ENCODE measurements at places on chromosomes 5 and 9. TPM values are rescaled to one million over a fixed set of nuclear protein-coding genes. Genes with fewer than 3 reads are reported as not detected.

GRCh38 chr9:85042981-85043647 lies 373.6 kb downstream of the NTRK2 start:
- no peak for DNase-seq

GRCh38 chr9:95363051-95363841 lies 45.7 kb upstream of the FANCC start:
- no peak for DNase-seq

GRCh38 chr9:121300283-121301119 lies 32.5 kb downstream of the GSN start:
- no peak for DNase-seq

GRCh38 chr9:13967011-13967410 lies 346.9 kb downstream of the NFIB start:
- no peak for DNase-seq

GRCh38 chr9:7844242-7844641 lies 44.7 kb upstream of the DMAC1 start:
- peak; percentile 6 for DNase-seq

- DNase-seq, result no peak
These were observed 70.3 kb upstream of the ASTN2 start for GRCh38 chr9:117485176-117485575.

DNA sequence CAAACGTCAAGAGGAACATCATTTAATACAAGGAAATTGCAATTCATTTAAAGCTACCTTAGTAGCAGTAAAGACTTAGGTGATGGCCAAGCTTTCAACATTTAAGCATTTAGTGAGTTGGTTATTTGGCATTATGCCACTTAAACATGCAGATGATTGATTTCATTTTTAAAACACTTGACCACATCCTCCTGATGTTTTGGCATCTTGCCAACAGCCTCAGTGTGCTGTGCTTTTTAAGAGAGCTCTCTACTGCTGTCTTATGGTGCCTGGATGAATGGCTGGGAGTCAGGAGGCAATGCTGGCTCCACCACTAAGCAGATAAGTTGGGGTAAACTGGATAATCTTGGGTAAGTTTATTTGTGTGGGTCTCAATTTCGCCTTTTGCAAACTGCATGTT lies 364.5 kb downstream of the MAN2A1 start:
- peak; percentile 9 for DNase-seq

DNA sequence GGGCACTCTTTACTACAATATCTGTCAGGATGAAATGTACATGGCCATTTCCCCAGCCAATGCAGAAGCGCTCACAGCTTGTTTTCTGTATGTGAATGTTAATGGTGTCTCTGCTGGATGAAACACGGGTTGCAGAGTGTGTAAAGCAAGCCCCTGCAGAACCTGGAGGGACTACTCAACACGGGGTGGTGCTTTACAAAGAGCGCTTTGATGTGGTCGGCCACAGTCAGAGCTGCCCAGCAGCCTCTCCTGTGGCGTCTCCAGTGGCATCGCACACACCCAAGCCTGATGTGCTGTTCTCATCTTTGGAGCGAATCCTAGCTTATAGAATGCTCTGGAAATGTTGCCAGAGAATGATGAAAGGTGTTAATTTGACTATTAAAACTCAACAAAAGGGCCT lies 162.7 kb upstream of the NFIL3 start:
- no peak for DNase-seq

DNA sequence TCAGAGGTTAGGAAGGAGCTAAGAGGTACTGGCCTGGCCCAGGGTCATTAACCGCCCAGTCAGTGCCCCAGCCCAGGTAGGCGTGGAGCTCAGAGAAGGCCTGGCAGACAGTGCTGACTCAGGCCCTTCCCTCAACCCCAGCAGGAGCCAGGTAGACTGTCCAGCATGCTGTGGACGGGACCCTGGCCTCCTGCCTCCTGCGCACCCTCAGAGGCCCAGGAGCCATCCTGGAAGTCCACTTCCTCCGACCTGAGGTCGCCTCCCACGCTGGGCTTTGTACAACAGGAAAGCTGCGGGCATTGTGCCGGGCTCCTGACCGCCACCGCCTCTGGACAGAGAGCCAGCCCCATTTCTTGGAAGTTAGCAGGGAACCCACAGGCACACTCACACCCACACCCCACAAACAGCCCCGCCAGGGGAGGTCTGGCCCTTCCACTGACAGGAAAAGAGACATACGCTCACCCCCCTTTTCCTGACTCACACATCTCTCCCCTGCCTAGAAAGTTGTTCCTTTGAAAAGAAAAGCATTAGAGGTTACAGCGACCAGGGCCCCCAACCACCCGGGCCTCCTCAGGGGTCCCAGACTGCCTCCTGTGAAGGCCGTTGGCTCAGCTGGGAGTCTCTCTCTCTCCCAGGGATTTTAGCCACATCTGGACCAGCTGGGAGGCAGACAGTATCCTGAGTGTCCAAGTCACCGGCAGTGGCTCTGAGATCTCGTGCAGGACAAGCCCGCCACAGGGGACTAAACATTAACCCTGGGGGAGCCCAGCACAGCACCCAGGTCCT lies 7.7 kb downstream of the RALGDS start:
- DNase-seq, result peak; percentile 41

DNA sequence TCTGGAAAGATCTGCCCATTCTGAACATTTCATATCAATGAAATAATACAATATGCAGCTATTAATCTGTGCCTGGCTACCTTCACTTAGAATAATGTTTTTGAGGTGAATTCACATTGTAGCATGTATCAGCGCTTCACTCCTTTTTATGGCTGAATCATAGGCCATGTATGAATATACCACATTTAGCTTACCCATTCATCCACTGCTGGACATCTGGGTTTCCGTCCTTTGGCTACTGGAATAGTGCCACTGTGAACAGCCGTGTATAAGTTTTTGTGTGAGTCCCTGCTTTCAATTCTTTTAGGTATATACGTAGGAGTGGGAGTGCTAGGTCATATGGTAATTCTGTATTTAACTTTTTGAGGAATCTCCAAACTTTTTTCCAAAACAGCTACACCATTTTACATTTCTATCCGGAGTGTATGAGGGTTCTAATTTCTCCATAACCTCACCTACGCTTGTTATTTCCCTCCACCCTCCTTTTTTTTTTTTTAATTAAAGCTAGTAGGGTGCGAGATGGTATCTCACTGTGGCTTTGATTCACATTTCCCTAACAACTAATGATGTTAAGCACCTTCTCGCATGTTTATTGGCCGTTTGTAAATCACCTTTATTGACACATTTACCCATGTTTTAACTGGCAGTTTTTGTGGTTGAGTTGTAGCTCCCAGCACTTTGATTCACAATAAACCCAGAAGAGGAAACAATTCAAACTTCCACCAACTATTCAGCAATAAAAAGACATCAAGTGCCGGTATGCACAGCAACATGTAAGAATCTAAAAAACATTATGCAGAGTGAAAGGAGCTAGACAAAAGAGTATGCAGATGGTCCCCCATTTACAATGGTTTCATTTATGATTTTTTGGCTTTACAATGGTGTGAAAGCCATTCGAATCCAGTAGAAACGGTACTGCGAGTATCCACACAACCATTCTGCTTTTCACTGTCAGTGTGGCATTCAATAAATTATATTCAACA lies 8.1 kb downstream of the SEMA4D start:
- no peak for DNase-seq

- no peak for DNase-seq
These were observed 250.5 kb downstream of the NR2F1-AS1 start for GRCh38 chr5:93330506-93330905.

DNA sequence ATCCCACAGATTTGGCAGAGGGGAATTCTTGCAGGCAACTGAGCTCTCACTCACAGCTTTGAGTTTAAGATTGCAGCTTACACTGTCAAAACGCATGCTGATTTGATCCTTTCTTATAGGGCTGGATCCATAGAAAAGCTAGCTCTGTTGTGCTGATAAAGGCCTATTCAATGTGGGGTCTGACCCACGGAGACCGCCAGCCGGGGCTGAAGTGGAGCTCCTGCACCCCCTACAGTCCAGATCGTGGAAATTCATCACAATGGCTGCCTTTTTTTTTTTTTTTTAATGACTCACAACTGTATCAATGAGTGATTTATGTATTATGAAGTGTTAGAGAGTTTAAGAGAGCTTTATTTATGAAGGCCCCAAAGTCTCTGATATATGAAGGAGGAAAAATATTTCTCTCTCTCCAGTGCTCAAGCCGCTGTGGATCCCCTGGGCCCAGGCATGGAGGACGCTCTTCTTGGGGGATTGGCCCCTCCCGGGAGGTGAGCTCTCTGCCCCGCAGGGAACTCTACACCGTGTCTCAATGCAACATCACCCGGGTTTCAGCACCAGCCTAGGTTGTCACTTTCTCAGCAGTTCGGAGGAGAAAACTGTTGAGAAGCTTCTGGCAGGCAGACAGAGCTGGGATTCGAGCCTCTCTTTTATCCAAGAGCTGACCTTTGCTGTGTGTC lies 700.2 kb downstream of the IRX1 start:
- no peak for DNase-seq

GRCh38 chr9:84917366-84918070 lies 248.0 kb downstream of the NTRK2 start:
- DNase-seq, result no peak

DNA sequence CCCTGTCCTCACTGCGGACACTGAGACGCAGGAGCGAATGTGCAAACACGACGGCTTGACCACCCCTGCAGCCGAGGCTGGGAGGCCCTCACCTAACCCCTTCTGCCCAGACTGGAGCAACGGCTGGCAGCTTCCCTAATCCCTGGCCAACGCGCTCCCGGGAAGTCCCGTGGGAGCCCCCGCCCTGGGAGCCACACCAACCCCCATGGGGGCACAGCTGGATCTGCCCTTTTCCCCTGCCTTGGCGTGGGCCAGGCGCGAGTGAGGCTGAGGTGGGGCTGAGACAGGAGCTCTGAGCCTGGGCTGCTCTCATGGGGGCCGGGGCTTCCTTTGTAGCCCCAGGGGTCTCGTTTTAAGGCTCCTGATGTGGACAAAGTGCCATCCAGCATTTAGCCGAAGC lies 4.6 kb upstream of the DNLZ start:
- no peak for DNase-seq

- DNase-seq, result no peak
These were observed 29.5 kb downstream of the GNAQ start for GRCh38 chr9:78001946-78002731.

- DNase-seq, result no peak
These were observed 31.7 kb upstream of the MEIKIN start for GRCh38 chr5:131977212-131977604.

DNA sequence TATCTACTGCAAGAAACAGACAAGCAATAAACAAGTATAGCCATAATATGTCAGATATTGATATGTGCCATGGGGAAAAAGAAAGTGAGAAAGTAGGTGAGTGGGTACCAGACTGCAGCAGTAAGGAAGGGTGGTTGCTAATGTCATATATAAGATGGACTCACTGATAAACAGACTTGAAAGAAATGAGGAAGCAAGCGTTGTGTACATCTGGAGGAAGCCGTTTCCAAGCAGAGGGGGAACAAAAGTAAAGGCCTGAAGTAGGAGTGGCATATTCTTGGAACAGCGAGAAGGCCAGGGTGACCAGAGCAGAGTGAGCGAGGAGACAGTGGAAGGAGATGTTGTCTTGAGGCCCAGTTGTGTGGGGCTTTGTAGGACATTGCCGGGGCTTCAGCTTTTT lies 142.2 kb upstream of the MAP3K1 start:
- DNase-seq, result no peak

- peak; percentile 50 for DNase-seq
These were observed 64.4 kb downstream of the UGCG start for GRCh38 chr9:111961009-111961408.

- DNase-seq, result peak; percentile 96
These were observed 69.0 kb upstream of the FAM169A start for GRCh38 chr5:74934949-74935751.

- DNase-seq, result peak; percentile 32
These were observed at the start of gene PCDHB2 for GRCh38 chr5:141094481-141095262. Gene PCDHB2 (plus strand): TSS chr5:141094615. CDS start chr5:141094791, 176 bp downstream.

GRCh38 chr5:25688156-25688555 lies 1043.4 kb upstream of the CDH10 start:
- no peak for DNase-seq

- no peak for DNase-seq
These were observed 27.3 kb downstream of the NR6A1 start for GRCh38 chr9:124743686-124744348.

GRCh38 chr9:76027861-76028260 lies 137.4 kb downstream of the PCSK5 start:
- DNase-seq, result no peak

GRCh38 chr5:38536968-38537367 lies 19.5 kb downstream of the LIFR start:
- DNase-seq, result no peak

GRCh38 chr9:113620377-113621161 lies 157.0 kb downstream of the RGS3 start:
- DNase-seq, result peak; percentile 93

DNA sequence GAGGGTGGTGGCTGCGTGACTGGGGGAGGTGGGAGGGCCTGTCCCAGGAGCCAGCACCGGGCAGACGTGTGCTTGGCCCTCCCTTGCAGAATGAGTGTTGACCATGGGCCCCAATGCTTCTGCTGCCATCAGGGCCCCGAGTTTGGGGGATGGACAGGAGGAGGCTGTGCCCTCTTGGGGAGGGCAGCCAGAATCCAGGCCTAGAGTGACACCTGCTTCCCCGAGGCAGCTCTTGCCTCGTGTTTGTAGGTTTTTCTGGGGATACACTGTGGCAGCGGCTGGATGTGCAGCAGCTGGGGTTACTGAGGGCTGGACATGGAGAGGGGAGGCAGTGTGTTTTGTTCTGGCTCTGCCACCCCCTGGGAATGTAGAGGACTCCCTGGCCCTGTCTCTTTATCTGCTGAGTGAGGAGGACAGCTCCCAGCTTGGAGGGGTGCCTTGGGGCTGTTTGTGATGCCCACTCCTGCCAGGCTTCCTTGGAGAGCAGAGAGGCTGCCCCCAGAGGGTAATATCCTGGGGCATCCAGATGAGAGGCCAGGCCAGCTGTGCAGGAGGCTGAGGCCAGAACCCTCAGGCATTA lies 22.7 kb downstream of the WNK2 start:
- DNase-seq, result no peak

The CSF2 gene
- total RNA-seq, result 0.20 TPM

The ZFP2 gene
- 0.79 TPM for total RNA-seq

The MRPS27 gene
- 60.4 TPM for total RNA-seq

The SLC28A3 gene
- total RNA-seq, result not detected

The PCDHGA11 gene
- 4.4 TPM for total RNA-seq

The TTC33 gene
- total RNA-seq, result 15.1 TPM

The PAEP gene
- total RNA-seq, result not detected

The CERCAM gene
- 16.1 TPM for total RNA-seq

The C9 gene
- under 0.01 TPM for total RNA-seq

The CACNA1B gene
- under 0.01 TPM for total RNA-seq

The LHX6 gene
- total RNA-seq, result 0.40 TPM
